NCI-H1417 treated with DMSO at 0.1 percent for 48 hours (cell line): ENCODE measurements at places on chromosomes 1 and 21.

DNA sequence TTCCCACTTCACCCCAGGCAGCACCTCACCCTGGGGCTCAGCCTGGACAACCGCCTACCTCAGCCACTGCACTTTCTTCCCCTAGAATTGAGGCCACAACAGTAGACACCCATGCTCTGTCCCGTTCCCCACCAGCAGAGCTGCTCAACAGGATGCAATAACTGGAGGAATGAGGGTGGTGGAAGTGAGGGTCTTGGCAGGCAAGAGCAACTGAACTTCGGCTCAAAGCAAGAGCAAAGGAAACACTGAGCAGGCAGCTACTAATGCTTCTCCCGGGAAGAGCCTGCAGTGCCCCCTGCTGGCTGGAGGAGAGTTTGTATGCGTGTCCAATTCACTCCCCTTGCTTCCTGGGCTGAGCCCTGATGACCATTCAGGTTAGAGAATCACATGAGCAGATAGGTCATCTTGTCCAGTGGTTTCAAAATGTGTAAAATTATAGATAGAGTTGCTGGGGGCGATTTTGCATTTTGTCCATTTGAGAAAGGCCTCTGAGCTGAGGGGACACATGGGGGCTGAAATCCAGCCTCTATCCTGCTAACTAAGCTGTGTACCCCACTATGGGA, 13.9 kb downstream of the NT5C1A start:
- no peak for DNase-seq

- no peak for DNase-seq
Observed at GRCh38 chr1:207755846-207756693, 4.2 kb downstream of the CD46 start.

DNA sequence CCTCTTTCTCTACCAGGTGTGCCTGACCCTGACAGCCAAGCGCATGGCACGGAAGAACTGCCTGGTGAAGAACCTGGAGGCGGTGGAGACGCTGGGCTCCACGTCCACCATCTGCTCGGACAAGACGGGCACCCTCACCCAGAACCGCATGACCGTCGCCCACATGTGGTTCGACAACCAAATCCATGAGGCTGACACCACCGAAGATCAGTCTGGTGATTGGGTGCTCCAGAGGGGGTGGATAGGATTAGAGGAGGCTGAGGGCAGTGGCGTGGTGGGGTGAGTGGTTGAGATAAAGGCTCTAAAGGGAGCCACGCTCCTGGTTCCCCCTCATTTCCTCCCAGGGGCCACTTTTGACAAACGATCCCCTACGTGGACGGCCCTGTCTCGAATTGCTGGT, 13.1 kb downstream of the ATP1A2 start:
- no peak for DNase-seq

- peak; percentile 50 for DNase-seq
Observed at GRCh38 chr1:74673351-74674111, at the start of gene ERICH3. Gene ERICH3 (minus strand): TSS chr1:74673792. CDS start chr1:74673519, 273 bp downstream.

DNA sequence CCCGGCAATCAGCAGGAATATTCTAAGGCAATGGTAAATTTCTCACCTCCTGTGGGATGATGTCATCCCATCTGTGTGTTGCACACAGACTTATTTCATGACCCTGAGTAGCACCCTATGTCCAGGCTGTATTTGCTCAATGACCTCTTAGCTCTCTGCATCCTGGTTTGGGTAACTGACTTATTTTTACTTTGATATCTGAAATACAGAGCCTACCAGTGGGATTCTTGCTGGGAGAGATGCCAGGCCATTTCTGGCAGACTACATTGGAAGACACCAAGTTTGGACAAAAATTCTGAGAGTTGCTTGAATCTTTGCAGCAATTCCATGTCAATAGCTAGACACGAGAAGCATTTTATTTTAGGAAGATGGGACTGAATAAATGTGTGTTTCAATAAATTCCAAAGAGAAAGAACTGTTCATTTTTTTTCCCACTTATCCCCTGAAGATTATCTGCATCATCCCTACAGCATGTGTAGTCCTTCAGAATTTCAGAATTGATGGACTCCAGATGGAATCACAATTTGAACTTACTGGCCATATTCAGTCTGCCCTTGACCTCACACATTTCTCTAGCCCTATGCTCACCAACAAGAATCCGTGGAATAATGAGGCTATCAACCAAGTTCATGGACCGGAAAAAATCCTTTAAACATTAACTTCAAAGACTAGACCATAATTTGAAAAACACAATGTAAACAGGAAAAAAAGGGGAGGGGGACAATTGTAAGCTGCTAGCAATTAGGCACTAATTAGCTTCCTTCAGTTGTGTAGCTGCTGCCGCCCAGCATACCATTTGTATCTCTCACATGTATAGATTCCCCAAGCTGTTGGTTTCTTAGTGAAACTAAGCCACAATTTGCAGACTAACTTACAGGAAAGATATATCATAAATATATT, 226.5 kb downstream of the HMCN1 start:
- DNase-seq: peak; percentile 62
